ENCODE measurements at places on chromosomes 3 and 15.

DNA sequence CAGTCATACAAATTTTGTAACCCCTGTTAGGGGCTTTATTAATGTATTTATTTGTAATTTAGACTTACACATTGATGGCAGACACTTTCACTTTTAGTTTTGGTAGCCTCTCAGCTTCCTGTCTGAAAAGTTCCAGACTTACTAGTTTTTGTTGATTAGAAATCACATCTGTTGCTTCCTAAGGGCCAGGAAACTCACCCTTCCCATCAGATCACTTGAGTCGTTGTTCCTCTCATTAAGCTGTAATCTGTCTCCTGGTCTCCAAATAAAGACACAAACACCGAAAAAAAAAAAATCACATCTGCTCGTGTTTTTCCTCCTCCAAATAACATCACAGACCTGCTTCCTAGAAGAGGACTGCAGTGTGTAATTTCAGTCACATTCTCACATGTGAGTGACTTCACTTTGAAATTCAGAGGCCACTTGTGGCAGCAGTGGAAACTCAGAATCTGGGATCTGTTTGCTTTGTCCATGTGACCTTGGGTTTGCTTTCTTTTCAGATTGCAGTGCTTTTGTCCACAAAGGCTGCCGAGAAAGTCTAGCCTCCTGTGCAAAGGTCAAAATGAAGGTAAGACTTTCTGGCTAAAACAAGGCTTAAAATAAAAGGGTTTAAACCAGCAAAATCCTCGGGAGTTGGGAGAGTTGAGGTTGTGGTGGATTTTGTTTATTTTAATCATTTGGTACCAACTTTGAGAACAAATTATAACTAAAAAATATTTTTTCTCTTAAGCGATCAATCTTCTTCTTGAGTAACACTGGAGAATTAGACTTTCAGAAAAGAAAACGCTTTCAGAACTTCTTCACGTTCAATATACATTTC lies 87.0 kb downstream of the KLHL25 start:
- H3K4me1 ChIP-seq, result peaks cover 4% of the 10 kb centered on the region
- H3K27ac ChIP-seq, result no peak overlapping the region
- H3K27me3 ChIP-seq, result no peaks in the 10 kb centered on the region
- no peaks in the 10 kb centered on the region for H3K36me3 ChIP-seq
- DNase-seq, result peak; percentile 64

DNA sequence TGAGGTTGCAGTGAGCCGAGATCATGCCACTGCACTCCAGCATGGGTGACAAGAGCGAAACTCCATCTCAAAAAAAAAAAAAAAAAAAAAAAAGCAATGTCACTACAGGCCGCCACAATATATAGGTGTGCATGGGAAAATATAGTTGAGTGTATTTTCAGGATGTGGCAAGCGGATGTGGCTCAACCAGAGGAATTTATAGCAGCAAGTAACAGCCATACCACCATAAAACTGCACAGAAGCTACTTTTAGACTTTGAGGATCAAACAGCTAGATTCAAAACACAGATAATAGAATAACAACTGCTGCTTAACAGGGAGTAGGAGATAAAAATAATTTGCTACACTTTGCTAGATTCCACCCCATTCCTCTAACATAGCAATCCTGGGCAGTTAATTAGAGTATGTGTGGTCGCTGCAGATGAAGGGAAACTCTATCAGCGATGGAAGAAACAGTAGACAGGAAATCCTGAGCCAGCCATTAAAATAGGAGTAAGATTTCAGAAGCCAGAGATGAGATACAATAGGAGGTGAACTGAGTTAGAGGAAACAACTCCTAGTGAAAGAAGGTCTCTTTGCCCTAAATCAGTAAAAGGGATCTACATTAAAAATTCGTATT lies 318.7 kb upstream of the STT3B start:
- no peaks in the 10 kb centered on the region for H3K36me3 ChIP-seq
- no peak overlapping the region for H3K4me3 ChIP-seq
- H3K27ac ChIP-seq, result no peak overlapping the region
- no peak for DNase-seq
- no peaks in the 10 kb centered on the region for H3K4me1 ChIP-seq
- H3K27me3 ChIP-seq, result no peaks in the 10 kb centered on the region

DNA sequence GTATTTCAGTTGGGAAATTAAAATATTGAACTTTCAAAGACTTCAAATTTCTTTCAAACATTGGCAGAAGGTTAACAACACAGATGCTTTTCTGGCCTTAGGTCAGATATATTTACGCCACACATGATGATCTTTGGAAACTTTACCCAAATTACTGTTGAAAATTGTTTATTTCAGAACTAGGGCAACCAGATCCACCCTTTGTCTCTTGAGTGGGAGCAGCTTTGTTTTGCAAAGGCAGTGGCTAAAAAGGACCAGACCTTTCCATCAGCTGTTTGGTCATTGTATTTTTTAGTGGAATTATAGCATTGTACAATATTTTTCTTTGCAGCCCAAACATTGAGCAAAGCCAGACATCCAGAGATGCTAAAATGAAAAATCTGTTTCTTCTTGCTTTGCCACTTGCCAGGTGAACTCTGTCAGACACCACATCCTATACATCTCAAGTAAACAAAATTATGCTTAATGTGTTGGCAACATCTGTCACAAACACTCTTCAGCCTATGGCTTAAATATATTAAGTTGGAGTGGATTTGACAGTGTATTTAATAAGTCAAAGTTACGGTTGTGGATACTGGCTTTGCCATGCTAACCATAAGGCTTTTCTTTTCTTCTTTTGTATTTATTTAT lies 651.9 kb downstream of the RBMS3 start:
- H3K36me3 ChIP-seq, result no peaks in the 10 kb centered on the region
- peaks cover 2% of the 10 kb centered on the region for H3K4me1 ChIP-seq
- no peak for DNase-seq
- no peaks in the 10 kb centered on the region for H3K27me3 ChIP-seq
- H3K4me3 ChIP-seq, result no peak overlapping the region

DNA sequence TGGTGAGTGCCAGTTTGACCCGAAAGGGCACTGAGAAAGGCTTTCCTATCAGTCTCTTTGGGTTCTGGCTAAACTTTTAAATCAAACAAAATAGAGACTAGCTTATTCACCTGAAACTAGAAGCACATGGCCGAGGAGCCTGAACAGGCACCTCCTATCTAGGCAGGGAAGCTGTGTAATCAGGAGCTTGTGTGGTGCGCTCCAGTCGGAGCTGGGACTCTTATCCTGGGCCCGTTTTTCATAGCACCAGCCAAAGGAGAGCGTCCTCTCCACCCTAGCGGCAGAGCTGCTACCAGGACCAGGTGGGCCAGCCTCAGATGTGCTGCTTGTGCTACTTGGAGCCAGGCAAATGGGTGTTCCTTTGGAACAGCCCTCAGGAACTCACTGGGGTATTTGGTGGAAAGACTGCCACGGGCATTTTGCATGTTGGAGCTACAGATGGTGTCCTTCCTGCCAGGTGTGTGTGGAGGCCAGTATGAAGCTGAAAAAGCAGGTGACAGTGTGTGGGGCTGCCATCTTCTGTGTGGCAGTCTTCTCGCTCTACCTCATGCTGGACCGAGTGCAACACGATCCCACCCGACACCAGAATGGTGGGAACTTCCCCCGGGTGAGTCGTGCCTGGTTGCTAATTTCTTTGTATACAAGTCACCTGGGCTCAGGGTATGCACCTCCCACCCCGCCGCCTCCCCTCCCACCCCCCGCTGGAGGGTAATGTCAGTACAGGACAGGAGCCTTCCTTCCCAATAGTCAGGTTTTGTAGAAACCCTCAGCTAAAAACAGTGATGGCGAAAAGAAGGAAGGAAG lies 833 bp downstream of the MAN2A2 start:
- H3K27ac ChIP-seq, result no peak overlapping the region
- DNase-seq, result peak; percentile 82
- H3K4me1 ChIP-seq, result no peaks in the 10 kb centered on the region
- no peak overlapping the region for H3K4me3 ChIP-seq
- no peaks in the 10 kb centered on the region for H3K27me3 ChIP-seq

DNA sequence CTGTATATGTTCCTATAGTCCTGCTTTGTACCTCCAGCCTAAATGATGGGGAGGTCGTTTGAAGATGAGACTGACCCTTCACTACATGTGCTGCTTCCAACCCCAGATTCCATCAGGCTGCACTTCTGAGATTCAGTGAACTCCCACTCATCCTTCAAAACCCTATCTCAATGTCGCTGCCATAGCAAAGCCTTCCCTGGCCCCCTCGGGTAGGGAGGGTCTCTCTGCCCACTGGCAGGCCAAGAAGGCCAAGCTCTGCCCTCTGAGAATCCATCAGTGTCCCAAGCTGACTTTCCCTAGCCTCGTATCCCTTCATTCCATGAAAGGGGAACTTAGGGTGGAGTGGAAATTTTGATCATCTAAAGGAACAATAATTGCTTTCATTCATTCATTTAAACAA lies 35.4 kb downstream of the TPRA1 start:
- no peak overlapping the region for H3K4me3 ChIP-seq
- no peaks in the 10 kb centered on the region for H3K27me3 ChIP-seq
- no peak overlapping the region for H3K27ac ChIP-seq

DNA sequence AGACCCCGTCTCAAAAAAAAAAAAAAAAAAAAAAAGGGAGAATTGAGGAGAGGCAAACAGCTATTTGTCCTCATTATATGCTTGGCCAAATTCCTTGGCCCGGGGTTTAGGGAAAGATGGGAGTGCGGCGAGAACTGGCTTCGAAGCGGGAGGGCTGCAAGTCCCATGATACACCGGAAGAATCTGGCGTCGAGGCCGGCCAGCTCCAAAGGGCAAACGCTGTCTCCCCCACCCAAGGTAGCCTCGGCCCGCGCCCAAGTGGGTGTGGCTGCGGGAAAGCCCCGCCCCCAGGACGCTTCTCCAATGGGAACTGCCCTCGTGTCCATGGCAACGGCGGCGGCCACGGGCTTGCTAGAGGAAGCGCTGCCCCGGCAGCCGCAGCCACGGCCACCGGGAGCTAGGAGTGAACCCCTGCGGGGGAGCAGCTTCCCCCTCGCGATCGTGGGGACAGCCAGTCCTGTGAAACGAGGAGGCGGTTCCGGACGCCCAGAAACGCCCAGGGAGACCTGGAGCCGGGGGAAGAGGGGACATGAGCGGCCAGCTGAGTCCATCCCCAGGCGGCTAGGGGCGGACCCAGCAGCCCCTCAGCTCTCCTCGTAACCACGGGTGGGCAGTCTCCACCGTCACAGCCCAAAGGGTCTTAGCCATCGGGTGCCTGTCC lies at the start of gene TTLL13:
Gene TTLL13 (plus strand): TSS at position 354 of the 661 bp plus-strand sequence. CDS start 1,075 bp downstream, outside the sequence.
- H3K27ac ChIP-seq, result no peak within 1 kb of the TSS
- no peaks in the 10 kb centered on the region for H3K27me3 ChIP-seq
- H3K4me1 ChIP-seq, result no peaks in the 10 kb centered on the region
- no peaks in the 10 kb centered on the region for H3K36me3 ChIP-seq
- H3K4me3 ChIP-seq, result peak within 1 kb of the TSS; percentile 59

- H3K36me3 ChIP-seq, result no peaks in the 10 kb centered on the region
- H3K4me1 ChIP-seq, result no peaks in the 10 kb centered on the region
- H3K27me3 ChIP-seq, result no peaks in the 10 kb centered on the region
- DNase-seq, result no peak
- no peak overlapping the region for H3K27ac ChIP-seq
These were observed 68.0 kb upstream of the ACAN start for GRCh38 chr15:88735212-88735611.

DNA sequence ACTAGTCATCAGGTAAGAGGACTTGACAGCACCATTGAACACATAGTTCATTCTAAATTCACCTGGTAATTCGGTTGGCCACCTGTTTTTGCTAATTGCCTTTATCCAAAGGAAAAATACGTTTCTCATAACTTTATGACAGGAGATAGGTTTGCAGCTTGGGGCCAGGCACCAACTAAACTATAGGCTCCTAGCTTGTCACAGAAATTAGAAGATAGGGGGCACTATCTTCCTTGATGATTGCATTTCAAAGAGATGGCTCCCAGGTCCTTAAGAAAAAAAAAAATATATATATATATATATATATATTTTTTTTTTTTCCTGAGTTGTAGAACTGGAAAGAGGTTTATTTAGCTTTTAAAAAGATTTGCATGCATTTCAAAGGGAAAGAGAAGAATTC lies 563.6 kb downstream of the NAALADL2 start:
- peak; percentile 16 for DNase-seq
- no peaks in the 10 kb centered on the region for H3K27me3 ChIP-seq
- H3K27ac ChIP-seq, result no peak overlapping the region
- no peaks in the 10 kb centered on the region for H3K36me3 ChIP-seq
- no peaks in the 10 kb centered on the region for H3K4me1 ChIP-seq
- no peak overlapping the region for H3K4me3 ChIP-seq

GRCh38 chr15:90038632-90039095 lies 37.5 kb downstream of the ZNF710 start:
- no peak overlapping the region for H3K4me3 ChIP-seq
- H3K36me3 ChIP-seq, result no peaks in the 10 kb centered on the region
- peaks cover 33% of the 10 kb centered on the region for H3K4me1 ChIP-seq
- no peaks in the 10 kb centered on the region for H3K27me3 ChIP-seq

DNA sequence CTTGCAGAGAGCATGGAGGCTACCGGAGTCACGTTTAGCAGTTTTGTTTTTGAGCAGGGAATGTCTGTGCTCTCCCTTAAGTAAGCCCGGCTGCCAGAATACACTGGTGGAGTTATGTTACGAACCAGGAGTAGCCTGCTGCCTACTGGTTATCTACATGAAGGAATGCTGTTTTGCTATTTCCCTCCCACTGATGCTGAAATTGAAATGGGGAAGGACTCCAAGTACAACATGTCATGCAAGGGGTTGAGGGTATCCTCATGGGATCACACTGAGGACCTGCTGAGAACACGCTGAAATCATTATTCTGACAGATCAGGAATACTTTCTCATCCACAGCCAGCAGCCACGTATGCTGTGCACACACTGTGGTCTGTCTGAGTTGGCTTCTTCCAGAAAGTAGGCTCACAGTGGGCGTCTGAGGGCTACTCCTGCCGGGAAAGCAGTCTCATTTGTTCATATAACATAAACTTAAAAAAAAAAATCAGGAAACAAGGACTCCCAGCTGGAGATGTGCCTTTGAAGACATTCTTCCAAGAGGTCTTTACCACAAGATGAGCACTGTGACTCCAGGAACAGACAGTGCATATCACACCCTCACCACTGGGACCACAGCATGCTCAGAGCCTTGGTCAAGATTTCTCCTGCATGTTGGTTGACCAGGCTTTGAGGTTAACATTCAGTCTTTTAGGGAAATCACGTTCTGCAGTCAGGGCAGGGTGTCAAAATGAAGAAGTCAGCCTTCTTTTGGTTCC lies 300.4 kb upstream of the RASGRP1 start:
- H3K27me3 ChIP-seq, result no peaks in the 10 kb centered on the region
- no peak overlapping the region for H3K4me3 ChIP-seq
- H3K36me3 ChIP-seq, result no peaks in the 10 kb centered on the region
- no peak overlapping the region for H3K27ac ChIP-seq

GRCh38 chr15:61050844-61051568 lies 178.1 kb downstream of the RORA start:
- no peaks in the 10 kb centered on the region for H3K36me3 ChIP-seq
- H3K4me1 ChIP-seq, result no peaks in the 10 kb centered on the region
- no peaks in the 10 kb centered on the region for H3K27me3 ChIP-seq

DNA sequence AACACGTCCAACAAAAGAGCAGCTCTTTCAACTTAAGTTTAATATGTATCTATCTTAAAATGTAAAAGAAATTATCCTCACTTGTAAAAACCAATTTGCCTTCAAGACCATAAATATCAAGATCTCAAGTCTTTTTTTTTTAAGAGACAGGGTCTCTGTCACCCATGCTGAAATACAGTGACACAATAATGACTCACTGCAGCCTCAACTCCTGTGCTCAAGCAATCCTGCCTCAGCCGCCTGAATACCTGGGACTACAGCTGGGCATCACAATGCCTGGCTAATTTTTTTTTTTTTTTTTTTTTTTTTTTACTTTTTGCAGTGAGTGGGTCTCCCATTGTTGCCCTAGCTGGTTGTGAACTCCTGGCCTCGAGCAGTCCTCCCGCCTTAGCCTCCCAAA lies 26.0 kb downstream of the ACAP2 start:
- H3K27me3 ChIP-seq, result no peaks in the 10 kb centered on the region
- no peak overlapping the region for H3K4me3 ChIP-seq
- DNase-seq, result peak; percentile 38
- H3K36me3 ChIP-seq, result no peaks in the 10 kb centered on the region
- H3K27ac ChIP-seq, result no peak overlapping the region

All from mesendoderm (in vitro differentiated cells).